ENCODE measurements at places on chromosomes 11 and 22.

DNA sequence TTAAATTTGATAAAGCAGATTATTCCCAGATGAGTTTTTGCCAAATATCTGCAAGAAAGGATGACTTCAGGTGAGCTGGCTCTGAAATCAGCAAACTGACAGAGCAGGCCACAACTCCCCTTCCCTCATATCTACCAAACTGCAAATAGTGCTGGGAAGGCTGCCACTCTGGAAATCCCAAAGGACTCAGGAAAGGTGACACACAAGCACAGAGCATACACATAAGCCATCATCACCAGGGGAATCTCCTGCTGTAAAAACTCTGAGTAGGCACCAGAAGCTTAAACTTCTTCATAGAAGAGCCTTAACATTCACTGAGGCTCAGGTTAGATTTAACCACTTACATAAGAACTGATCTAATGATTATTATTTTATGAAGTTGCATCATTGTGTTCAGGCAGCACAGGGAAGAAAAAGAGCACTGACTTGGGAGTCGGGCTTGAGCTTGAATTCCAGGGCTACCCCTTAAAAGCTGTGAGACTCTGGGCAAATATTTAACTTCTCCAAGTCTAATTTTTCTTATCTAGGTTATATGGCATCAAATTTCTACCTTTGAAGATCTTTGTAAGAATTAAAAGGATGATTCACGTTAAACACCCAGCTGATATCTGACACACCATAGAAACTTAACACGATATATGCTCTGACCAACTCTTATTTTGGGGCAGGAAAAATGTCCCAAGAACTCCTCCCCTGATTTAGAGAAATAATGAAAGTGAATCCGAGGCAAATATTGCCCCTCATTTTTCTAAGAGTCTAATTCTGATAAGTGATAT is 15.0 kb downstream of the SYTL2 start:
- DNase-seq, result no peak

DNA sequence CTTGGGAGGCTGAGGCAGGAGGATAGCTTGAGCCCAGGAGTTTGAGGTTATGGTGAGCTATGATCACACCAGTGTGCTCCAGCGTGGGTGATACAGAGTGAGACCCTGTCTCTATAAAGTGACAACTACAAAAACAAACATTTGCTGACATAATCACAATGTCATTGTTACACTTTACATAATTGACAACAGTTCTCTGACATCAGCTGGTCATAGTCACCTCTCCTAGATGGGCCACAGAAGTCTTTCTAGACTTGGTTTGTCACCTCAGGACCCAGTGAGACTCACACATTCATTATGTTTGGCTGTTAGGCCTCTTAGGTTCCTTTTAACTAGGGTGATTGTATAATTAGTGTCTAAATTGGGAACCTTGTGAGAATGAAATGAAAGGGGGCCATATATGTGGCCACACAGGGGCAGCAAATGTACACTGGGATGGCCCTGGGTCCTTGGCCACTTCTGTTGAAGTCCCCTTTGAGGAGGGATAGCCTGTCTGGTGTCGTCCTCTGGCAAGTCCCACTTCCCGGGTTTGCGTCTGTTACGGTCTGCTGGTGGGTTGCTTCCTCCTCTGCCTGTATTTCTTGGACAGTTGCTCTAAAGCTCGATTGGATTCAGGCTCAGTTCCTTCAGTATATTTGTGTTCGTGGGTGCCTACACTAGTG is 5.8 kb upstream of the PPIL2 start:
- no peak for DNase-seq

DNA sequence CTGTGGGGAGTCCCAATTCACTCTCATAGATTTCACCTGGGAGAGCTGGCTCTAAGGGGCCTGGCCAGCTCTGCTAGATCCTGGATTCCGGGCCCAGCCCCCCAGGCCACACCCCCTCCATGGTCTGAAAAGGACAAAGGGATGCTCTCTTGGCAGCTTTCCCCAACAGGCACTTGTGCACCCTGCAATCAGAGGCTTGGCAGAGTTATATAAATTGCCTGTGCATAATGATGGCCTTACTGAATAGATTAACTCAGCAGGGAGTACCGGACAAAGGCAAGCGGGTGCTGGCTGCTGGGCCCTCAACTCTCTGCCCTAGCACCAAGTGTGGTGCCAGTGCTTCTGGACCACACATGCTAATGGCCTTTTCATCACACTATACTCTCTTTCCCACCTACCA is 461.6 kb downstream of the BUD13 start:
- no peak for DNase-seq

DNA sequence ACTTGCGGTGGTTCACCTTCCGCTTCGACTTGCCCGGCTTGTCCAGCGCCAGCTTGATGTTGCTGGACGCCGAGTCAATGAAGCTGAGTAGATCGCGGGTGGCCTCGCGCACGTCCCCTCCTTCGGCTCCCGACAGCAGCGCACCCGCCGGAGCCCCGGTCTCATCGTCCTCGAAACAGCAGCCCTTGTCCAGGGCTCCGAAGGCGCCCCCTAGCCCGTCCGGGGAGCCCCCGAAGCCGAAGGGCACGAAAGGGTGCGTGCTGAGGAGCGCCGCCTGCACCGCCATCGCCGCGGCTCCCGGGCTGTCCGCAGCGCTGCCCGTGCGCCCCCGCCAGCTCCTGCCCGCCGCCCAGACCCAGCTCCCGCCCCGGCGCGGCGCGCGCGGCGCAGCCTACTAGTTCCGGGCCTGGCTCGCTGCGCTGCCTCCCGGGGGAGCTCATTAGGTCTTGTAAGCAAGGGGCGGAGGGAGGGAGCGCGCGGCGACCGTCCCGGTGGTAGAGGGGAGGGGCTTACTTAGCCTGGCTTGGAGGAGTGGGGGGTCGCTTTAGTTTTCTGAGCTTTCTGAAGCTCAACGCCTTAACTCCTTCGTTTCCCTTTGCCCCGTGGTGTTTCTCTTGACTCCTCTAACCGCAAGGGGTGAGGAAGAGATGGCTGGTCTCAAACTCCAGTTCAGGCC is at the start of gene FAM181B:
Gene FAM181B (minus strand): TSS at position 421 of the 676 bp plus-strand sequence. CDS start 135 bp downstream, at position 286.
- DNase-seq, result no peak

- no peak for DNase-seq
These were observed 731 bp downstream of the GSTP1 start for GRCh38 chr11:67584205-67584880.

DNA sequence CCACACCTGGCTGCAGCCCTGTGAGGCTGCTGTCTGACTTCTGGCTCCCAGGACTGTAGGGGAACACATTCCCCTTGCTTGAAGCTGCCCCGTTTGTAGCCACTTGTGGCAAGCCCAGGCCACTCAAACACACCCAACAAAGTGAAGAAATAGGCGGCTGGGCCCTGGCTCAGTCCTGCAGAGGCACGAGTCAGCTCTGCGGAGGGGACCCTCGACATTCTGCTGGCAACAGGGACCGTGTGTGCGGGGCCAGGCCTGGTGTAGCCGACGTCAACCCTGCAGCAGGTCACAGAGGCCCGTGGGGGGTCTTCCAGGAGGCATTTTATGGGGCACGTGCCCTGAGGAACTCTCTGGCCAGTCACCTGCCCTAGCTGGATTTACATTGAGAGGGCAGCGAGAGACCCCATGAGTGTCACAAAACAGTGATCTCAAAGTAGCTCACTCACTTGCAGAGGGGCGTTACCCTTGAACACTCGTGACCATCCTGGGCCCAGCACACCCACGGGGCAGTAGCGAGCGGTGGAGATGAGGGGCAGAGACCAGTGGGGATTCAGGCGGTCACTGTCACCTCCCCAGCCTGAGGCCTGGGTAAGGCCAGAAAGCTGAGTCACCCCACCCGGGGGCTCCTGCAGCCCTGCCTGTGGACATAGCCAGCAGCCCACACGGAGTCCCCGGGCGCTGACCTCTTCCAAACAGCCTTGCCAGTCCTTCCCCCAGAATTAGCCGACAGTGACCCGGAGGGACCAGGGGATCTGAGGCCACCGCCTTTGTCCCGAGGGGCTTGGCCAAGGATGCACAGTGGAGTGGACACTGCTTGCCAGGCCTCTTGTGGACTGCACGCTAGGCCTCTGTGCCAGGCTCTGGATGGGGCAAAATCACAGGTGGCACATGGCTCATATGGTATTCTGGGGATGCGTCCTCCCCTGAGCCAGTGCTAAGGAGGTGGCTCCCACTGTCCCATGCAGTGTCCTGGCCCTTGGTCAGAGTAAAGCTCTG is 139.5 kb downstream of the CTTN start:
- no peak for DNase-seq

GRCh38 chr22:37275134-37275533 is 7.2 kb upstream of the CYTH4 start:
- DNase-seq, result no peak

DNA sequence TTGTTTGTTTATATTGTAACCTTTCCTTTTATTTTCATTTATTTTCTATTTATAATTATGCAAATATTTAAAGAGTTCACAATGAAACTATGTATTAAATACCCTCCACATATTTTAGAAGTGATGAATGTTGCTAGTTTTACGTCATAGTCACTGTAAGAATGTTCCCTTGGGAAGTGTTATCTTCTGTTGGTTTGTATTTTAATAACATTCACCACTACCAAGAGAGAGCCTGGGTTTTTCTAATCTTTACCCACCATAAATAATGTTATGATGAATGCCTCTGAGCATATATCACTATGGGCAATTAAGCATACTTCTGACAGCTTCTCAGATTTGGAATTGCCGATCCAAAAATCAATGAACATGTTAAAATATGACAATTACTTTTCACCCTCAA is 80.7 kb downstream of the GGT1 start:
- DNase-seq, result no peak

GRCh38 chr22:49481659-49482399 is 345.8 kb downstream of the BRD1 start:
- DNase-seq, result no peak

DNA sequence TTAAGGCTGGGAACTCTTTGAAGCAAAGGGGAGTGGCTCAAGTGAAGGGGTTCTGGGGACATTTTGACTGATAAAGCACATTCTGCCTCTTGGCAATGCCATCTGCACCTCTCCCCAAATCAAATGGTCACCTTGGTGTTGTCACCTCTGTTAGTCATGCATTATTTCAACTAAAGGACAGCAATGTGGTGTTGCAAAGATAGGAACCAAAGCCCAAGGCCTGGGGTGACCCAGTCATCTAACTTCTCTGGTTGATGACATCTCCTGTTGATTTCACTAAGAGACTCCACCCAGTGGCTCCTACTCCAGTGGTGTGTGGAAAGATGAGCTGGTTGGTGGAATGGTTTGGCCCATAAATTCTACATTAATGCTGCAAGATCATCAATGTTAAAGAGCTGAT is 7.8 kb upstream of the MS4A1 start:
- DNase-seq, result no peak

GRCh38 chr22:38455530-38456271 is 702 bp upstream of the KCNJ4 start:
- DNase-seq, result no peak

GRCh38 chr11:107018902-107019493 is 722 bp upstream of the GUCY1A2 start:
- no peak for DNase-seq

DNA sequence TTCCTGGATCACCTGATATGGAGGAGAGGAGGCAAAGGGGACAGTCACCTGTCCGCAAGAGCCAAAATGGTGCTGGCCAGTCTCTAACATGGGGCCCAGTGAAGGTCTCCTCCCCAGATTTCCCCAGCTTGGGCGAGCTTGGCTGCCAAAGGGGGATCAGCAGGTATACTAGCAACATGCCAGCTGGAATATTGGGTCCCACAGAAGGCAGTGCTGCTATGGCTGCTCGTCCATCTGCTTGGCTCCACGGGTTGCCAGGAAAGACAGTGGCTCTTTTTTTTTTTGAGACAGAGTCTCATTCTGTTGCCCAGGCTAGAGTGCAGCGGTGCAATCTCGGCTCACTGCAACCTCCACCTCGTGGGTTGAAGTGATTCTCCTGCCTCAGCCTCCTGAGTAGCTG is 12.7 kb upstream of the KAT5 start:
- no peak for DNase-seq
